ENCODE measurements at places on chromosomes 4 and X.

DNA sequence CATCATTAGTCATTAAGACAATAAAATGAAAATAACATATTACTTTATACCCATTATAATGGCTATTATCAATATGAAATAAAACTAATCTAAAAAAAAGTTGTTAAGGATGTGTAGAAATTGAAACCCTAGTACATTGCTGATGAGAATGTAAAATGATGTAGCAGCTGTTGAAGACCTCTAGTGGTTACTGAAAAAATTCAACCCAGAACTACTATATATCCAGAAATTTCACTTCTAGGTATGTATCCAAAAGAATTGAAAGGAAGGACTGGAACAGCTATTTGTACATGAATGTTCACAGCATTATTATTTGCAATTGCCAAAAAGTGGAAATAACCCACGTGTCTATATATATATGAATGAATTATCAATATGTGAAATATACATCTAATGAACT lies 180.3 kb upstream of the KLHL4 start:
- no peak for DNase-seq

DNA sequence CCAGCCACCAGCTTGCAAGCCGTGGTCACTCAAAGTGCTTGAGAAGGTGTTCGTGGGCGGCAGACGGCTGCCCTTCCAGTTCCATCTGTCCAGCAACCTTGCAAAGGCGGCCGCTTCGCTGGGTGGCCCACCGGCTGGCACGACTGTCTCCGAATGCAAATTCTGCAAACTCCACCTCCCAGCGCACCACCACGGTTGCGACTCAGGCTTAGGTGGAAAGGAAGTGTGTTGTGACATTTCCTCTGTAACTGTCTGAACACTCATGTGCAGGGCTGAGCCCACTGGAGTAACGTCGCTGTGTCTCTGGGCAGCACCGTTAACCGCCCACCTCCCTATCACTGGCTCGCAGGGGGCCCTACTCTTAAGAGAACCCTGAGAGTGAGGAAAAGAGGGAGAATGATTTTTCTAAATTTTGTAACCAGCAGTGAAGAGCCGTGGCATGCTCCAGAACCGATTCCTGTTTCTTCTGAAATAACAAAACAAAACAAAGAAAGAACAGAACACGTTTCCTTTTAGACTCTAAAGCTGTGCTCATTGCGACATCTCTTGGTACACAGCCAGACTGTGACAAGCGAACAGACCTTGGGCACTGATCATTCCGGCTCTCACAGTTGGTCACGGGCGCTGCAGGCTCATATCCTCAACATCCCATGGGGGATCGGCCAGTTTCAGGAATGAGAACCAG lies at the start of gene P2RY8:
TSS of gene P2RY8 (minus strand) at position 155 of the 685 bp plus-strand sequence. CDS start 70,627 bp downstream, outside the sequence.
- no peak for DNase-seq

- no peak for DNase-seq
These were observed 7.3 kb downstream of the RPS4X start for GRCh38 chrX:72269671-72270251.

DNA sequence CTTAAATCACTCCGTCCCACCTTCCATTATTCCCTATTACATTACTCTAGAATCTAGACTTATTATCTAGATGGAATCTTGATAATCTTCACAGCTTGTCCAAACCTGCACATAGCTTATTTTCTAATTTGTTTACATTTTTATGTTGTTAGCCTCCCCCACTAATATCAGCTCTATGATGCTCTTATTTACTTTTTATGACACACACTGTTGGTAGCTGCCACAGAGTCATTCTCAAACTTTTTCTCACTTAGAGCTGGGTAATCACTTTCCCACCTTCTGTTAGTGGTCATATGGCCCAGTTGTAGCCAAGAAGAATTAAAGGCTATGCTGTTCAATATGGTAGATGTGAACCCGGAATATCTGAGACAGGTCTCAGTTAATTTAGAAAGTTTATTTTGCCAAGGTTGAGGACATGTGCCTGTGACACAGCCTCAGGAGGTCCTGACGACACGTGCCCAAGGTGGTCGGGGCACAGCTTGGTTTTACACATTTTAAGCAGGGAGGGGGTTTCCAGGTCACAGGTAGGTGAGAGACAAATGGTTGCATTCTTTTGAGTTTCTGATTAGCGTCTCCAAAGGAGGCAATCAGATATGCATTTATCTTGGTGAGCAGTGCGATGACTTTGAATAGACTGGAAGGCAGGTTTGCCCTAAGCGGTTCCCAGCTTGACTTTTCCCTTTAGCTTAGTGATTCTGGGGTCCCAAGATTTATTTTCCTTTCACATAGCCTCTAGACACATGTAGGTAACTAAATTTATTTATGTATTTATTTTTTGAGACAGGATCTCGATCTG lies 7.0 kb upstream of the ADGRA3 start:
- no peak for DNase-seq

DNA sequence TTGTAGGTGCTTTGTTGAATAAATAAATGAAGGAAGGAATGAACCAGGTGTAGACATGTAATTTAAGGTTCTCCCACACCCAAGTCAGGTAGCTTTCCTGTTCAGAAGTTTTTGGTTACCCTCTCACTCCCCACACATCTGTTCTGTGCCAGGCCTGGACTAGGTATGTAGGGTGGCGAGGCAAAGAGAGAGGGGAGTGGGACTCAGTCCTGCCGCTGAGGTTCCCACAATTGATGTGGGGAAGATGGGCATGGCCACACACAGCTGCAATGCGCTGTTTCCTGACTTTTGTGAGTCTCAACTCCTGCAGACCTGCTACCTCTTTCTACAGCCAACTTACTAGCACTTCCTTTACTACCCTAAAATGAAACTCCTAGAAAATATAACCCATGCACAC lies 88.9 kb downstream of the RTL5 start:
- DNase-seq: no peak

DNA sequence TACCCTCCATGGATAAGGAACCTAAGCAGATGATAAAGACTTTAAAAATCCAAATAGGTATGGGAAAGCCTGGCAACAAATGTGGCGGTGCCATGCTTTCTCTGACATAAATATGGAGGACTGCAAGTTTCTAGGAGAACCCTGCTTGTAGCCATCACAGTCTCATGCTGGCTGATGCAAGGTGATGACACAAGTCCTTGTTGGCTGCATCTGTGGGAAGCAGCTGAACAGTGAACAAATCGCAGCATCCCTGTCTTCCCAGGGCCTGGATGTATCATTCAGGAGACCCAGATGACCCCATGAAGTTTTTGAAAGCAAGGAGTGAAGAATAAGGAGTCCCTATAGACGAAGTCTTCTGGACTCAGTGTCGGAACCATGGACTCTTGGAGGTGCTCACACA lies 234.4 kb upstream of the HS3ST1 start:
- DNase-seq: no peak

DNA sequence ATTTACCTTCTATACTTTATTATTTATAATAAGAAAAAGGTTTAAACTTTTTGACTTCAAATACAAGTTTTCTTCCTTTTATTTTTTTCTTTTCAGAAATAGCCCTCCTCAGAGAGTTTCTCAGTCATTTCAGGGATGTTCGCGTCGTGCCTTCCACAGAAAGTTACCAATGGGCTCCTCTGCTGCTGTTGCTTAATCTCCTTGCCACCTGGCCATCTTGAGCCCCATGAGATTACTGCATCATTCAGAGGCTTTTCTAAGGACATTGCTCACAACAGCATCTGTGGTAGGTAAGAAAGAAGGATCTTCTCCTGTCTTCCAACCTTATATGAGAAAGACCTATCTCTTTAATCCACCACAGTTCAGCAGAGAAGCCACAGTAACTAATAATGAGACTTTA lies 1361.9 kb upstream of the ADGRL3 start:
- no peak for DNase-seq

DNA sequence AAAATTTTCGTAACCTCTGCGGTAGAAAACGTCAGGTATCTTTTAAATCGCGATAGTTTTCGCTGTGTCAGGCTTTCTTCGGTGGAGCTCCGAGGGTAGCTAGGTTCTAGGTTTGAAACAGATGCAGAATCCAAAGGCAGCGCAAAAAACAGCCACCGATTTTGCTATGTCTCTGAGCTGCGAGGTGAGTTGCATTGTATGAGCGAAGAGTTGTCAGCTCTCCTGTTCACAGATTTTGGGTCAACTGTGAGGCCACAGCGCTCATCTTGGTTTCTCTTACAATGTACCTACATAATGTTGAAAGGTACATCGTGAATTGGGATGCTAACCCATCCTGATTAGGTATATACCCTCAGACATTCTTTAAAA lies 486 bp downstream of the CLCN3 start:
- DNase-seq: no peak

DNA sequence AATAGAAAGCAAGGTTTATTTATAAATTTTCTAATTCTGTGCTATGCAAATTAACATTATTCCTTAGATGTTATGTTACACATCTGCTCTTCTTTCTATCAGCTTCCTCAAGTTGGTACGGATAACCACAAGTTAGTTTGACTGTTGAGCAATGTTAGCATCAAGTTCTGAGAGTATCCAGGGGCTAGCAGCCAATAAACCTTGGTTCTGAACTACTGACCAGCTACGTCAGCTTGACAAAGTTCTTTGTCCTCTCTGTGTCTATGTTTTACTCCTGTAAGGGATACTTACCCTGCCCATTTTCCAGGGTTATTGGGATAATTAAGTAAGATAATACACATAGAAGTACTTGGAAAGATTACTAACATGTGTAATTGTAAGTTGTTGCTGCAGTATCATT lies 8.1 kb upstream of the TEX13A start:
- no peak for DNase-seq

DNA sequence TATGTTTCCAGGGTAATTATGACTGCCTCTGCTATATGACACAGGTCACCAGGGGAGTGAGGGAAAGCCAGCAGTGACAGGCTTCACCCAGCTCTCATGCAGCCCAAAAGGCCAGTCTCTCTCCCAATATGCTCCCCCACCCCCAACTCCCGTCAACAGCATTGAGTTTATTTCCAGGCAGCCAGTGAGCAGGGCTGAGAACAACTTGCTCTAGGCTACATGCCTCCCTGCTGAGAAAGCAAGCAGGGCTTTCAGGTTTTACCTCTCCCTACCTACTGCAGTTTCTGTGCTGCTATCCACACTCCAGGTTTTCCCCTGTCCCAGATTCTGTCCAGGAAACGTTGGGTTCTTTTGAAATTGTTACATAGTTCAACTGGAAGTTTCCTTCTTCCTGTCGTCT lies 291.4 kb downstream of the PABPC4L start:
- DNase-seq: no peak

DNA sequence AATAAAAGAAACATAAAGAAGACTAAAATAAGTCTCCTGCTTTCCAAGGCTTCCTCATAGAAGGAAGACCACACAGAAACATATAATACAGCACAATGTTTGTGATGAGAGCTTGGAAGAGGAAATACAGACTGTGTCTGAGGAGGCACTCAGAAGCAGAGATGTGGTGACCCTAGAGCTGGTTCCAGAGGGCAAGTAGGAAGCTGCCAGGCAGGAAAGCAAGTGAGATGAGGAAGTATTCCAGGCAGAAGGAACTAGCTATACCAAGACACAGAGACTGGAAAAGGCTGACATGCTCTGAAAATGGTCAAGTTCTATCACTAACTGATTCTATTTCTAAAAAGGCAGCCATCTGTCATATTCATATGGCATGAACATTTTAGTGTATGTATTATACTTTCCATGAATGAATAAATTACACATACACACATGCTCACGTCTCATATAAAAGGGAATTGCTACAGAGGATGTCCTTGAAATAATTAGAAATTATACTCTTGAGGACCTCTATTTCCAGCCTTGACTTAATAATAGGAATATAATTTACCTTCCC lies 16.6 kb upstream of the HSFX2 start:
- DNase-seq: no peak

DNA sequence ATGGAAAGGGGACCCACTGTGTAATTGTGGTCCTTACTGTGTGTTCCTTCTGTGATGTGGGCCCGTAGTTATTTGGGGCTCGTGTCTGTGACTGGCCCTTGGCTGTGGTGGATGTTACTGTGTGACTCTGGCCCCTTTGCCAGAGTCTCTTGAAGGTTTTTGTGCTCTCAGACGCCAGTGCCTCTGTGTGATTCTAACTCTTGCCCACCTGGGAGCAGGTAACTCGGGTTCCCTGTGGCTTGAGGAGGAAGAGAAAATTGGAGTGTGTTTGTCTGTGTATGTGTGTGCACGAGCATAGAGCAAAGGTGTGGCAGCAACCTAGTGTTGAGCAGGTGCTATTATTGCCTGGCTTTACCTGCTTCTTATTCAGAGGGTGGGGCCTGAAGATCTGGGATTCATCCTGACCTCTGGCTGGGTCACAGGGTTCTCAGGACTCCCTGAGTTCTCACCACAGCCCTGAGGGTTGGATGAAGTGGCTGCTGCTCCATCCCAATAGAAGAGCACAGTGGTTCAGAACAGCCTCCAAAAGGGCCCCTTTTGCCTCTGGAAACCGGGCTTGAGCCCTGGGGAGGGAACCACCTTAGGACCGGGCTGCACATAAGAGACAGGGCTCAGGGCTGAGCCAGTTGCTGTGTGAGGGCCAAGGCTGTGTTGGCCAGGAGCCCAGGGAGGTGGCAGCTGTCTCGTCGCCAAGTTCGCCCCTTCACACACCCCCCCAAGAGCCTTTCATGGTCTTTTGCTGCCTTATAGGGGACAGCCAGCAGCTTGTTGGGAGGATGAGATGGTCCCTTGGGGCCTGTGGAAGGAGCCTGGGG lies 1.3 kb downstream of the RBM10 start:
- DNase-seq: no peak

DNA sequence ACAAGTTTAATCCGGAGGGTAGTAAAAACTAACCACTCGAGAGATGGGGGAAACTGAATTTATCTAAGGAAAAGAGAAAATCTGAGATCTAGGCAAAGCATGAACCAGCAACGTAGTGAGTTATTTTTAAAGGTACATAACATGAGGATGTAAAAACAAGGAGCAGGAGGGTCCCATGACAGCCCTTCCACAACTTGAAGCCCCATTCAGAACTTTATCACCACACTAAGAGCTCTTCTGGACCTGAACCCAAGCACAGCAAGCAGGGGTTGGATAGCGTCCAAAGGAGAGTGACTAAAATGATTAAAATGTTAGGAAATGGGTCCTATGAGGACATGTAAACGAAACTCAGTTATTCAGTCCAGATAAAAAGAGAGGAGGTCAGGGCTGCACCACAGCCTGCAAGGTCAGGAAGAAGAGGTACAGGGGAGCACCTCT lies 16.2 kb downstream of the SH3RF1 start:
- no peak for DNase-seq

DNA sequence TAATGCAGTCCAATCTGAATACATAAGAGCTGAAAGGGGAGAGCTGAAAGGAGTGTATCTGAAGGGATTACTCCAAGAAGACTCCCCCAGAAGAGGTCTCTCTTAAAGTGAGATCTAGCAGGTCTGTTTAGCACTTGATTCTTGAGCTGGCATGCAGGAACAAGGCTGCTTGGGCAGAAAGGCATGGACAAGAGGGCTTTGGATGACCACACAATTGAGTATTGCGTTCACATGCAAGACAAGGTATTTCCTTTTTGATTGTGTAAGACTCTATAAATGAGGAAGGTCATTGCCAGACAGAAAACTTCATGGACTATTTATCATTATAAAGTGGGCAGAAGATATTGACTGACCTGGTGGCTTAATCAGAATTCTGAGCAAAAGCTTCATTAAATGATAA lies 145.5 kb upstream of the AFF2 start:
- DNase-seq: no peak

- DNase-seq: no peak
These were observed 105.6 kb downstream of the CBLL2 start for GRCh38 chrX:22378296-22378695.
